ENCODE measurements at places on chromosomes 12 and 14.

DNA sequence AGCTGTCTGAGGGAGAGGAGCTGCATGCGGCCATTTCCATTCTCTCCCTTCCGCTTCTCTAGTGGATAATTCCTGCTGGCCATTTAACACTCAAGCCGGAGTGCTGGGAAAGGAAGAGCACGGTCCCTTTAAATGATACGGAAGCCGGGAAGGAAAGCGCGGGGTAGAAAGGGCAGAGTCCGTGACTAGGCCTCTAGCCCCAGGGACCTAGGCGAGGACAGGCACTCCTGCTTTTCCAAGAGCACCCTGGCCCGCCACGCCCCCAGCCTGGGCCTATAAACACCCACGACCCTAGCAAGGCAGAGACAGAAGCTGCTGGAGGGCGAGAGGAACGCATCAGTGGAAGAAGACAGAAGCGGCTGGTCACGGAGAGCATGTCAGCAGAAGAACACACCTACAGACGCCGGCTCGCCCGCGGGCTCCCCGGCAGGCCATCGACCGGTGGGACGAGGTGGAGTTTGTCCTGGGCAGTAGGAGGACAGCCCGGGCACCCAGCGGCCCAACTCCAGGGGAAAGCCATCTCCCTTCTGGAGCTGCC lies 1206.6 kb upstream of the TMEM132C start:
- DNase-seq, result no peak

GRCh38 chr12:52148464-52149181 lies 43.2 kb downstream of the KRT80 start:
- DNase-seq, result no peak

DNA sequence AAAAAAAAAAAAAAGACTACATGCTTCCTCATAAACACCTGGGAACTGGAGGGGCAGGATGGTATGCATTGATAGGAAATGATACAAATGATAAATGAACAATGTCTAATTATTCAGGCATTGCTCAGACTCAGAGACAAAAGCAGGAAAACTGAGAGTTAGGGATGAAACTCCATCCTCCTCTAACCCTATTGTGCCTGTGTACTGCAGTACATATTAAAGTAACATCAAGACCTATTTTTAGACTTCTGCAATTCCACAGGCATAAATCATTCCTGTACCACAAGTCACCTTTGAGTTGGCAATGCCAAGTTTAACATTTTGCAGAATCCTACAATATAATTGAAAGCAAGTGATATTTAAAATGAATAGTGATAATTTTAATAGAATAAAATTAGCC lies 156.5 kb upstream of the USP15 start:
- DNase-seq, result no peak

DNA sequence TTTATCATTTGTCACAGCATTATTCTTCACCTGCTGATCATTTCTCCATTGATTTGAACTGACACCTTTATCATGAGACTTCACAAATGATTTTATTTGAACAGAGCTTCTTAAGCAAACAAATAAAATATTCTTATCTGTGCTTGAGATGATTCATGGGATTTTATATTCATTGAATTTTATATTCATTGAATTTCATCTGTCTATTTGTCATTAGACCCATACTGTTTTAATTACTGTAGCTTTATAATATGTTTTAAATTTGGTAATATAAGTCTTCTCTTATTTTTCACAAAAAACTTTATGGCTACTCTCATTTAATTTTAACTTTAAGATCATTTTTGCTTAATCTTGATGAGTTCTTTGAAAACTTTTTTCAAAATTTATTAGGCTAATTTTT lies 777.4 kb upstream of the TBX3 start:
- DNase-seq, result no peak

DNA sequence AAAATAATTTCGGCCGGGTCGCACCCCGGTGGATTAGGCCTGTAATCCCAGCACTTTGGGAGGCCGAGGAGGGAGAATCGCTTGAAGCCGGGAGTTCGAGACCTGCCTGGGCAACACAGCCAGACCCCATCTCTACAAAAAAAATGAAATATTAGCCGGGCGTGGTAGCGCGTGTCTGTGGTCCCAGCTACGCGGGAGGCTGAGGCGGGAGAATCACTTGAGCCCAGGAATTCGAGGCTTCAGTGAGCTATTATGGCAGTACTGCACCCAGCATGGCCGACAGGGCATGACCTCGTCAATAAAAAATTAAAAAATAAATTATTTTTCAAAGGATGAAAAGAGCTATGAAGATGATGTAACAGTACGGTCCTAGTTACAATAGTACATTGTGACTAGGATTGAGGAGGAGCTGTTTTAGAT lies 523 bp downstream of the GTF2H3 start:
- no peak for DNase-seq

GRCh38 chr12:10293570-10294227 lies 14.0 kb upstream of the KLRD1 start:
- no peak for DNase-seq

- no peak for DNase-seq
These were observed 80.2 kb downstream of the KCNA5 start for GRCh38 chr12:5123921-5124320.

- DNase-seq, result no peak
These were observed 95.4 kb downstream of the KCNK10 start for GRCh38 chr14:88227693-88228092.

GRCh38 chr12:82973592-82973991 lies 286.9 kb downstream of the TMTC2 start:
- no peak for DNase-seq

DNA sequence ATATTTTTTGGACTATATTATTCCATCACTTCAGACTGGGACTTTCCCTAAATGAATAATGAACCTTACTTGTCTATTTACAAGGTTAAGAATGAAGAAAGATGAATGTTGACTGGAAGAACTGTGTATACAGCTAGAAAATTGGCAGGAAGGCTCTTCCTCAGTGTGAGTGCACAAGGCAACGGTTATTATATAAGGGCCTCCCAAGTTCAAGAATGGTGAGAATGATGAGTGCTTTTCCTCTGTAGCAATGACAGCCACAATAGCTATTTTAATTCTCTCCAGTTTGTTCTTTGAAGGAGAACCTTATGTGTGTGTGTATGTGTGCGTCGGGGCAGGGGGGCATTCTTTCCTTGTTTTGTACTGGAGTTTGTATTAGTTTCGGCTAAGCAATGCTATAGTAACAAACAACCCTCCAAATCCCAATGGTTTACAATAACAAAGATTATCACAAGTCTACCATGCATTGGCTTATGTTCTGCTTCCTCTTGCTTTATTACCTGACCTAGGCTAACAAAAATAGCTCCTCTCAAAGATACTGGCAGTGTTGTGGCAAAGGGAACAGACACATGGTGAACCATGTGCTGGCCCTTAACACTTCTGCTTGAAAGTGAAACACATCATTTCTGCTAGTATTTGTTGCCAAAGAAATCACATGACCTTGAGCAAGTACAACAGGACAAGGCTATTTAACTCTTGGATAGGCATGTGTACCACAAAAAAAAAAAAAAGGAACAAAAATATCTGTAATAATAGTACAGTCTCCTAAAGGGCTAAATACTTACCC lies 139.5 kb downstream of the RMST start:
- DNase-seq, result no peak

GRCh38 chr12:38886064-38886463 lies 19.3 kb downstream of the CPNE8 start:
- DNase-seq, result no peak

GRCh38 chr12:6181583-6182278 lies 18.5 kb upstream of the CD9 start:
- no peak for DNase-seq
